Eye (tissue), 1 donor: ENCODE measurements at places on chromosomes 4 and X.

GRCh38 chr4:3250956-3251690 is 2.2 kb downstream of the MSANTD1 start:
- DNase-seq = peak; percentile 75

GRCh38 chrX:107576392-107576791 is 51.9 kb upstream of the PRPS1 start:
- DNase-seq = no peak

DNA sequence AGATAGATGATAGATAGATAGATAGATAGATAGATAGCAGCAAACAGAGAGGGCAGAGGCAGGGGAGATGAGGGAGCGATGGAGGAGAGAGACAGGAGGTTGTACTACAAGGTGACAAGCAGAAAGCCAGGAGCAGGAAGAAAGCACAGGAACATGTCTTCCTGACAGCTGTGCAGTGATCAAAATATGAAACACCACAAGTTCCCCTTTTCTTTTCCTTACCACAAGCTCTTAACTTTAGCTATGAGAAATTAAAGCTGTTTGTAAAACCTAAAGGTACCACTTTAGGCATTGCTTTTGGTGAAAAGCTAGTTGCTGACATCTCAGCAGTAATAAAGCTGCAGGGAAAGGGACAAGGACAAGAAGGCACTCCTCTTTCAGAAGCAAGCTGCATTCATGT is 9.1 kb upstream of the MAGED4B start:
- DNase-seq = no peak

DNA sequence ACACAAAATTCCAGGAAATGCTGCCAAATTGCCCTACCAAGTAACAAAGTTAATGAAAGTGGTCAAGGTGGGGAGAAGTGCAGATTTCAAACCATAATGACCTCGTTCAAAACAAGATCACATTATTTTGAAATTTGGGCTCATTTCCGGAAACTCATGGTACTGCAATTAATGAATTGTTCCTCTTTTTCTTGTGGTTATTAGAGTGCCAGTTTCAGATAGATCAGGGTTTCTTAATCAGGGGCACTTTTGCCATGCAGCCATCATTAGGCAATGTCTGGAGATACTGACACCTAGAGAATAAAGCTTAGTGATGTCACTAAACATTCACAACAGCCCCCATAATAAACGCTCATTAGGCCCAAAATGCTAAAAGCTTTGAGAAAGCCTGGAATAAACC is 381.5 kb upstream of the GALNT7 start:
- no peak for DNase-seq

DNA sequence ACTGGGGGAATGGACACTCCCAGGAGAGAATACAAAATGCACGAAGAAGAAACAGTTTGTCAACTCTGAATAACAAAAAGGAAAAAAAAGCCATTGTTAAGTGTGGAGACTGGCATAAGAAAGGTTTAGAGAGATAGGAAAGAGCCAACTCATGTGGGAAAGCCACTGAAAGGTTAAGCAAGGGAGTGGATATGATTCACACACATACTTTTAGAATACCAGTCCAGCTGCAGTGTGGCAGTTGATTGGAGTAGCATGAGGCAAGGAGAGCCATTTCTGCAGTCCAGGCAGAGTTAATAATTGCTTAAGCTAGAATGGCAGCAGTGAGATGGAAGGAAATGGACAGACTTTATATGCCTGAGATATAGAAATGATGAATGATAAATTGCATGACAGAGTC is 36.9 kb upstream of the ADAD1 start:
- no peak for DNase-seq

- no peak for DNase-seq
Measured at GRCh38 chrX:151724563-151725337, 8.9 kb downstream of the FATE1 start.

DNA sequence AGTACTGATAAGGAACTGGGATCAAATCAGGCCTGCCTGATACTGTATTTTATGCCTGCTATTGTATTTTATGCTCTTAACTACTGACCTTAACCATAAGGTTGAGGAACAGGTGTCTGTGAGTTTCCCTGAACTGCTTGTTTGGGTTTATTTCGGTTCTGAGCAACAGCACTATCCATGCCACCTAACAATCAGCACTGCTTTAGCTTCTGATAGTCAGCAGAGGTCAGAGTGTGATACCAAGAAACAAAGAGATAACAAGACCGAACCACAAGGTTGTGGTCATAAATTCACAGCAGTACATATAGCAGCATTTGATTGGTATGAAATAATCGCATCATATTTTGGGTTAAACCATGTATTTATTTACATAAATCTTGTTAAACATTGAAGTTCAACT is 362.2 kb downstream of the FGF13 start:
- no peak for DNase-seq

DNA sequence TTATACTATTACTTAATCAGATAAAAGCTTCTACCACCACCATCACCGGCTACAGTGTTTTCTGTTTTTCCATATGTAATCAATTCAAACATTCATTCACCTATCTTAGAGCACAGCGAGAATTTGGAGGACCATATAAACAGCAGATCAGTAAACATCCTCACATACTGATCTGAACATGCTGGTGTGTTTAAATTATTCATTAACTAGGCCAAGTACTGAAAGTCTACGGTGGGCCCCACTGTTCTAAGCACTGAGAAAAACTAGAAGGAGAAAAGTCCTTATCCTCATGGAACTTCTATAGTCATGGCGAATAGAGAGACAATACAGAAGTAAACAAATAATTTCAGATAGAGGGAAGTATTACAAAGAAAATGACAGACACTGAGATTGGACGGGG is 176.6 kb downstream of the NR3C2 start:
- DNase-seq = no peak

- DNase-seq = no peak
Measured at GRCh38 chr4:165204462-165204830, 2.9 kb upstream of the KLHL2 start.
